NCI-H1930 (cell line): ENCODE measurements at places on chromosomes 16 and 17.
A peak's percentile ranks its signal among the peaks of the same experiment; 100 is the strongest.

- DNase-seq, result no peak
These were observed 1.5 kb downstream of the PDF start for GRCh38 chr16:69328854-69329316.

DNA sequence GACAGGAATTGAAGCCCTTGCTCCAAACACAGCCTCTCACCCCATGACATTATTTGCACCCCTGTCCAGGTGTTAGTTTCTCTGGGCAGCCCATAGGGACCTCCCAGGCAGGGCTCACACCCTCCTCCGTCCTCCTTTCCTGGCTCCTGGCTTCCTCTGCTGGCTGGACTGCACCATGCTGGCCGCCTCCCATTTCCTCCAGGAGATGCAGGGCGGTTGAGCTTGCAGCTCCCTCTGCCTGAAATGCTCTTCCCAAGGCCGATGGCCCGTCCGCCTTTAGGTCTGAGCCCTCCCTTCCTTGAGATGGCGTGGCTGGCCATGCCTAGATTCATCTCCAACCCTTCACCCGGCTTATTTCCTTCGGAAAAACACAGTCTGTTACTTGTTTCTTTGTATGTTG, 334.8 kb downstream of the SNX29 start:
- DNase-seq, result no peak

- DNase-seq, result no peak
These were observed 2.0 kb downstream of the KDM6B start for GRCh38 chr17:7835814-7836595.

DNA sequence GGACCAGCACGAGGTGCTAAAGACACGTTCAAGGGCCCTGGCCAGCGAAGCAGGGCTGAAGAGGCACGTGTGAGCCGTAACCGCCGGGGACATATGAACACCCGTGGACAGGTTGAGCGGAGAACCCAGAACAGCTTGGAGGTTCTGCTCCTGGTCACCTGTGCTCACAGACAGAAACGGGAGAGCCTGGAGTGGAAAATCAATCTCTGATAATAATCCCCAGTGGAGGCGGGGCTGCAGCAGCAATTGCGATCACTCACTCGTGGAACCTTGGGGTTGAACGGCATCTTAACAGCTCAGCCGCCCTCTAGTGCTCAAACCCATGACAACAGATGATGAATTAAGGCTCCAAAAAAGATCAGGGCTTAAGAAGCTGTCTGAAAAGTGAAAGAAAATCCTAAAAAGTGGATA, 25.6 kb downstream of the WIPI1 start:
- no peak for DNase-seq

GRCh38 chr17:66146394-66146793, 45.5 kb downstream of the CEP112 start:
- no peak for DNase-seq

GRCh38 chr16:46897471-46897870, 13.3 kb downstream of the GPT2 start:
- DNase-seq, result no peak

- peak; percentile 17 for DNase-seq
These were observed 5.9 kb downstream of the PAM16 start for GRCh38 chr16:4344983-4345835.

GRCh38 chr17:54404259-54404658, 496.4 kb upstream of the TOM1L1 start:
- DNase-seq, result no peak

DNA sequence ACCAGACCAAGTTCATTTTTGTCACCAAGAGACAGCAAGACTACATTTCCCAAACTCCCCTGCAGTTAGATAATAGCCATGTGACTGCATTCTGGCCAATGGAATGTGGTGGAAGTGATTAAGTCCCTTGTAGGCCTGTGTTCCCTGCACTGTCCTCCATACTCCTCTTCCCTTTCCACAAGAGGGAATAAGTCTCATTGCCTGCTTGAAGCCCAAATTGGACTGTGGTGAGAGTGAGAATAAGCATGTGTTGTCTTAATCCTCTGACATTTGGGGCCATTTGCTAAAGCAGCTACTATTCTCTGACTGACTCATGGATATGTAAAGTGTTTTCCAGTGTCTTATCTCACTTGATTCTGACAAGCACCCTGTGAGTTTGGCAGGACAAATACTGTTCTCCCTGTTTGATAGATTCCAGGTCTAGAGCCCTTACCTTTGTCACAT, 20.7 kb downstream of the PIK3R6 start:
- no peak for DNase-seq

DNA sequence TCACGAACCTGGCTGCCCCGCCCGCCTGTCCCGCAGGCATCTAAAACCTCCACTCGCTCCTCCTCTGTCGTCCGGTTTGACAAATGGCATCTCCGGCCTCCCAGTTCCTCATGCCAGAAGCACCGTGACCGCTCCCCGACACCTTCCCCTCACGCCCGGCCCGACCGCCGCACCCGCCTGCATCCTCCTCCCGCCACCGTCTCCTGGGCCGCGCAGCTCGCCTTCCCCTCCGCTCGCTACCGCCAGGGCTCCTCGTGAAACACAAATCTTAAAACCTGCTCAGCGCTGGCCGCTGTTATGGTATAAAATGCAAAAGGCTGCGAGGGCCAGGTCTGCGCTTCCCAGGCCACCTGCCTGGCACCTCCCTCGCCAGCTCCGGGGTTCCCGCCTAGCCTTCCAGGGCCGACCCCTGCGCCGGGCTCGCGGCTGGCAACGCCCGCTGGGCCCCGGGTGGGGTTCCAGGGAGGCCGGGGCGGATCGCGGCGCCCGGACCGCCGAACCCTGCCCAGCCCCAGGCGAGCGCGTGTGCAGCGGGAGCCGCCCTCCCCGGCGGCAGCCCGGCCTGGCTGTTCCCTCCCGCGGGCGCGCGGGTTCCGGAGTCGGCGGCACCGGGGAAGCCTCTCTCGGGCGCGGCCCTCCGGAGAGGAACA, 488 bp downstream of the SPSB3 start:
- DNase-seq, result no peak

GRCh38 chr17:81727324-81728031, 15.4 kb downstream of the SLC25A10 start:
- no peak for DNase-seq

DNA sequence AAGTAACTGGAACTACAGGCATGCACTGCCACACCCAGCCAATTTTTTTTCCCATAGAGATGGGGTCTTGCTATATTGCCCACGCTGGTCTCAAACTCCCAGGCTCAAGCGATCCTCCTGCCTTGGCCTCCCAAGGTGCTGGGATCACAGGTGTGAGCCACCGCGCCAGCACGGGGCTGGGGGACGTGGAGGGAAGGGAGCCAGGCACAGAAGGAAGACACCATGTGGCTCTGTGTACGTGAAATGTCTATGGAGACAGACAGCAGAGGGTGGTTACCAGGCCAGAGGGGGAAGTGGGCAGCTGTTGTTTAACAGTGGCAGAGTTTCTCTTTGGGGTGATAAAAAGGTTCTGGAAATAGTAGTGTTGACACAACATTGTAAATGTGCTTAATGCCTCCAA, 4.6 kb upstream of the PIEZO1 start:
- no peak for DNase-seq

GRCh38 chr16:46638947-46639925, 18.1 kb upstream of the SHCBP1 start:
- DNase-seq, result no peak

DNA sequence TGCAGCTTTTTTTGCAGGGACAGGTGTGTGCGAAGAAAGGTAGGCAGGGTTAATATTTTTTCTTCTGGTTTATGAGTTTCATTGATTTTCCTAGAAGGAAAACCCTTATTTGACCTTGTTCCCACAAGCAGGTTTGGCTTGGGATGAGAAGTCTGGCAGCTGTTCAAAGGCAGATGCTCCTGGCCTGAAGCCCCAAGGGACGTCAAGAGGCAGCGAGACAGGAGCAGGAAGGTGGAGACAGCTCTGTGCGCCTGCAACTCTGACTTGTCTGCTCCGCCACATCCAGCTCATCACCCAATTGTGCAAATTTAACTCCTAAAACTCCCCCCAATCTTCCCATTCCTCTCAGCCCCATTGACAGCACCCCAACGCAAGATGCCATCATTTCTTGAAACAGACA, 136.8 kb upstream of the XYLT1 start:
- DNase-seq, result no peak

DNA sequence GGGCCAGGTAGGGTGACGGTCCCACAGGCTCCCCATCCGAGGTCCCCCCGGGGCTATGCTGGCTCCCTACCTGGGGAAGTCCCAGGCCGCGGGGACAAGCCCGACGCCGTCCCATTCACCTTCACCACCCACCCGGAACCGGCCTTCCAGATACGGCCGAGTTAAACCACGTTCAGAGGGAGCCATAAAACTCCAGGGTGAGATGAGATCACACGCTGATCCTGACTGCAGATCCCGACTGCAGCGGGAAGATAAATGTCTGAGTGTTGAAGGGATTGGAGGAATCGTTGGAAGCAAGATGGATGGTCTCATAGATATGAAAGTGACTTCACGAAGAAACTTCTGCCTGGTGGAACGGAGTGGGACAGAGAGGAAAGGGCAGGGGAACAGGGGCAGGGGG, 13.6 kb upstream of the C1QTNF8 start:
- no peak for DNase-seq

- no peak for DNase-seq
These were observed 75.7 kb downstream of the CYTH1 start for GRCh38 chr17:78706271-78706915.

DNA sequence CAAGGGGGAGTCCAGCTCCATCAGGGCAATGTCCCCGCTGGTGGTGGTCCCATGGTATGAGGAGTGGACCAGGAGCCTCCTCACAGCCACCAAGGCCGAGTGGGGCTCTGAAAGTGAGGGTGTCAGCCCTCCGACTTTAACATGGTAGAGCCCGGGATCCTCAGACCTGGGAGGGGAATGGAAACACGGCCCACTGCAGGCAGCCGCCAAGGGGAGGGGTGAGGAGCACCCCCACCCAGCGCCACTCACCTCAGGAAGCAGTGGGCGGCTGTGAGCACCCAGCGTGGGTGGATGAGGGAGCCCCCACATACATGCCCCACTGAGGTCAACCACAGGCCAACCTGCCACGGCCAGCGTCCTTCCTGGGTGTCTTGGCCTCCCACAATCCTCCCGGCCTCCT, 10.8 kb downstream of the ZG16B start:
- DNase-seq, result no peak

DNA sequence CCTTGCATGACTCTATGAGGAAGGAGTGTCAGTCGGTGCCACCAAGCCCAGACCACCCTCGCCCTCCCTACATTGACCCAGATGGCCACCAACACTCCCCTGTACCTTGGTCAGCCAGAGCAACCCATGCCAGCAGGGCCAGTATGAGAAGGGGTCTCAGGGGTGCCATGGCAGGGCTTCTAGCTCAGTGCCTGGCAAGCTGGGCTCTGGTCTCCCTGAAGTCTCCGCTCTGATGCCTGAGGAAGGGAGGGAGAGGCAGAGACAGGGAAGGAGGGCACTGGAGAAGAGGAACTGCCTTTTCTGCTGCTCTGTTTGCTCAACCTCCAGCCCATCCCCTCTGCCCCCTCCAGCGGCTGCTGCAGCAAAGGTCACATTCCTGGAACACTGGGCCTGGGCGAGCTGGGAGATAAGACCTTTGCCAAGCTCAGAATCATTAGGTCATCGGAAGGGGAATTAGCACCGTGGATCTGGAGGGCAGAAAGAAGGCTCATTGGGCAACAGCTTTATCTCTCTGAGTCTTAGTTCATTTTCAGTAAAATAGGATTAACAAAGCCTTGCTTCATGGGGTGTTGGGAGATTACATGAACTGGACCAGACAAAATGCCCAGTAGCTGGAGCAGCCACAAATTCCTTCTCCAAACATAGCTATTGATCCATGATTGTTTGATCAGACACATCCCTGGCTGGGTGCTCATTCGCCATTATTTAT, at the start of gene VTN:
Gene VTN (minus strand): TSS at position 273 of the 709 bp plus-strand sequence. CDS start 104 bp downstream, at position 169.
- no peak for DNase-seq
